ENCODE measurements at places on chromosomes 4 and X.

DNA sequence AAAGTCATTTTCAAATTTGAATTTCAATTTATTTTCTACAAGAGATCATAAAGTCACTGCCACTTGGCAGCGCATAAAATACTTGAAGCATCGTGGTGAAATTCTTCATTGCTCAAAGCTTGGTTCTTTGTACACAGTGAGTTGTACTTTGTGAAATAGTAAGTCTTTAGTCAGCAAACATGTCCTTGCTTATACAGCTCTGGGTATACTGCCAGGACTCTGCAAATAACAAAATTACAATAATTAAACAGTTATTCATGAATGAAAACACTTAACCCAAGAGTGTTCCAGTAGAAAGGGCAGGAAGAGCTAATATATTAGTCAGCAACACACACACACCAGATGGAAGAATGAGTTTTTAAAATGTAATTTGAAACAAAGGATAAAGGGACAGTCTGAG is 1300.9 kb upstream of the DIAPH2 start:
- no peak for DNase-seq

DNA sequence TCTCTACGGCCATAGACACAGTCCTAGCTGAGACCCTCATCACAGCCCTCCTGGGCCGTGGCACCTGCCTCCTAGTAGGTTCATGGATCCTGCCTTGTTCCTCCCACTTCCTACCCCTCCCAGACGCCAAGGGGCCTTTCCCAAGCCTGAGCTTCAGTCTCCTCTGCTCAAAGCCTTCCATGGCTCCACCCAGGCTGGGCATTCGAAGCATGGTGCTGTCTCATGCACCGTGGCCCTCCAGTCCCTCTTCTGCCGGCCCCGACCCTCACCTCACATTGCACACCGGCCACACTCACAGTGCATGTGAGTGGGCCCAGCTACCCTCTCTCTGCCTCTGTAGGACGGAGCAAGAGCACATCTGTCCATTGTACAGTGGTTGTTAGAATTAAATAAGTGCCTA is 21.7 kb upstream of the KIAA0232 start:
- DNase-seq: no peak

GRCh38 chr4:1137850-1138249 is 24.5 kb upstream of the RNF212 start:
- no peak for DNase-seq

GRCh38 chr4:184401397-184402171 is 72.8 kb downstream of the IRF2 start:
- DNase-seq: no peak

DNA sequence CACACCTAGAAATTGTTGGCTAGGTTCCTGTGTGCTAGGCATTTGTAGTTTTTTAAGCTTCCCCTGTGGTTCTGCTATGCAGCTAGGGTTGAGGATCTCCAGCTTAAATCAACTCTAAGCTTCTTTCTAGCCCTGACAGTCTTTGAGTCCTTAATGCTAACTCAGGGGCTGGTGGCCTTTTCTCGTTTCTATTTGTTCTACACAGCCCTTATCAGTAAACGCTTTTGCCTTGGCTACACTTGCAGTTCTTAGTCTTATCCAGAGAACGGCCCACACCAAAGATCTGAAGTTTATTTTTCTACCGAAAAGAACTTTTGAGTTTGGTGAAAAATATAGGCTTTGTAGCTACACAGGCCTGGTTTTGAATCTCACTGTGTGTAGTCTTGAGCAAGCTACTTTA is 212.0 kb downstream of the DHX15 start:
- DNase-seq: no peak

DNA sequence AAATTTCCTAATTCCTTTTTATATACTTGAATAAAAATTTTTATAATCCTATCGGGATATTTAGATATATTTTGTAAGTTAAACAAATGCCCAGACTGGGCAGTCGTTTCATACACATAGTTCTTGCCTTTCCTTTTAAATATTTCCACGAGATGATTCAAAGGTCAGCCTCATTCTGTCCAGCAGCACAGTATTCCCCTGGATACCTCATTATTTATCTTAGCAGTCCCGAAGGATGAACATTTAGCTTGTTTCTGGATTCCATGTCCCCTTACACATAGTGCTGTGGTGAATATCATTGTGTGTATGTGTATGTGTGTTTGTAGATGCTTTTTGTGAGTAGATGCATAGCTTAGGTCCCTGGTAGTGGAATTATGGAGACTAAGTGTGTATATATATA is 38.3 kb downstream of the RAPGEF2 start:
- no peak for DNase-seq

- DNase-seq: no peak
Observed at GRCh38 chr4:143616771-143617170, 83.7 kb downstream of the FREM3 start.

- no peak for DNase-seq
Observed at GRCh38 chr4:91936311-91936710, 367.5 kb upstream of the GRID2 start.

- no peak for DNase-seq
Observed at GRCh38 chrX:149456476-149457245, 48.4 kb downstream of the IDS start.

GRCh38 chrX:14351611-14352303 is 177.6 kb upstream of the GLRA2 start:
- peak; percentile 20 for DNase-seq

- DNase-seq: no peak
Observed at GRCh38 chrX:106912864-106913263, 7.3 kb upstream of the CLDN2 start.

DNA sequence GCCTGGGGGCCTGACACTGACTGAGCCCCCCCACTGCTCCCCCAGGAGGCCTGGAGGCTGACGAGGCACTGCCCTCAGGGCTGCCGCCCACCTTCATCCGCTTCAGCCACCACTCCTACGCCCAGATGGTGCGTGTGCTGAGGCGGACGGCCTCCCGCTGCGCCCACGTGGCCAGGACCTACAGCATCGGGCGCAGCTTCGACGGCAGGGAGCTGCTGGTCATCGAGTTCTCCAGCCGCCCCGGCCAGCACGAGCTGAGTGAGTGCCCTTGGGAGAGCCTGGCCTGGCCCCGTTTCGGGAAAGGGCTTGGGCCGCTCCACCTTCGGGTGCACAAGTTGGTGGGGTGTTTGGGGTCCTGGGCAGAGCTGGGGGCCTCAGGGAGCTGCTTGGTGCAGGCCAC is 11.4 kb downstream of the CPZ start:
- DNase-seq: no peak

DNA sequence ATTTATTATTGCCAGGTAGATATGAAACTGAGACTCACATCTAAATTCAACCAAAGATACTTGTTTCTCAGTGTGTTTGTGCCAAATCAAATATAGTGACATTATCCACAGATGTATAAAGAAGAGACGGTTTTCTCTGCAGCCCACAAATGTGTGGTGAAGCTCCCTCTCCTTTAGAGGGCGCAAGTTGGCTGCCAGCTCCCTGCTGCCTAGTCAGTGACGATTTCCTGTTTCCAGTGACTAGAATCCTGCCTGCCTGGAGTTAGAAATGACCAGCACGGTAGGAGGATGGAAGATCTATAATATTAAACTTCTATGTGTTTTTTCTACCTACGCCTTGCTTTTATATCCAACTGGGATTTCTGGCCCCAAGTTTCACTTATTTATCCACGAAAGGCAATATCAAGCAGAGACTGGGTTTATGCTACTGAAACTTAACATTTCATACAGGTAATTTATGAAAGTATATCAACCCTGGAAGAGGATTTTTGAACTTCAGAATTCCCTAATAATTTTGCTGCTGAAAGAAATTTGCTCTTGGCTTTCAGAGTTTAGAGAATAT is 1793.7 kb upstream of the TENM3 start:
- DNase-seq: peak; percentile 63

DNA sequence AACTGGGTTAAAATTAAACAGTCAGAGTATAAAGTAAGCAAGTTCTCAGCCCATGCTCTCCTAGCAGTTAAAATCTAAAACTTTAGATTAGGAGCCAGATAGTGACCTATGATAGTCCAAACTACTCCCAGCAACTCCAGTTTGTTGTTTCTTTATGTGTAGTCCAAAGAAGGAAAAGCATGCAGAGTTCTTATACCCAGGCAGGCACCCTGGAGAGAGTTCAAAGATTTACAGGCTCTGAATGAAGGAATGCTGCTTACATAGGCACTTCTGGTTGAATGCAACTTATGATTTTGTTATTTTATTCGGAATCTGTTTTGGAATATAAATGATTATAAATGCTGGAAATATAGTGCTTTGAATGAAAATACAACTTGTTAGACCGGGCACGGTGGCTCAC is 67.2 kb downstream of the GPAT3 start:
- DNase-seq: no peak

DNA sequence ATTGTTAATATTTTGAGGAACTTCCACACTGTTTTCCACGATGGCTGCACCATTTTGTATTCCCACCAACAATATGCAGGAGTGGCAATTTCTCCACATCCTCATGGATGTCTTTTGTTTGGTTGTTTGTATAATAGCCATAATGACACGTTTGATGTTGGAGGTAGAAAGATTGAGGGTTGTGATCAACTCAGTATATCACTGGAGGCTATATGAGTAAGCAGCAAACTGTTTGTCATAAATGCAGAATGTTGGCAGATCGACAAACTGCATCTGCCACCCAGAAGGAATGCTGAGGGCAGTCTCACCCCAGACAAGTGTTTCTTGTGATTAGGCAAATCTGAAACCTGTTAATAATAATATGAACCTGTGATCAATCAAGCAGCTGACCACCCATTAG is 243.9 kb upstream of the WDFY3 start:
- no peak for DNase-seq

GRCh38 chr4:24282446-24282845 is 301.9 kb downstream of the DHX15 start:
- DNase-seq: no peak

- DNase-seq: no peak
Observed at GRCh38 chr4:66728280-66728679, 817.0 kb downstream of the CENPC start.

DNA sequence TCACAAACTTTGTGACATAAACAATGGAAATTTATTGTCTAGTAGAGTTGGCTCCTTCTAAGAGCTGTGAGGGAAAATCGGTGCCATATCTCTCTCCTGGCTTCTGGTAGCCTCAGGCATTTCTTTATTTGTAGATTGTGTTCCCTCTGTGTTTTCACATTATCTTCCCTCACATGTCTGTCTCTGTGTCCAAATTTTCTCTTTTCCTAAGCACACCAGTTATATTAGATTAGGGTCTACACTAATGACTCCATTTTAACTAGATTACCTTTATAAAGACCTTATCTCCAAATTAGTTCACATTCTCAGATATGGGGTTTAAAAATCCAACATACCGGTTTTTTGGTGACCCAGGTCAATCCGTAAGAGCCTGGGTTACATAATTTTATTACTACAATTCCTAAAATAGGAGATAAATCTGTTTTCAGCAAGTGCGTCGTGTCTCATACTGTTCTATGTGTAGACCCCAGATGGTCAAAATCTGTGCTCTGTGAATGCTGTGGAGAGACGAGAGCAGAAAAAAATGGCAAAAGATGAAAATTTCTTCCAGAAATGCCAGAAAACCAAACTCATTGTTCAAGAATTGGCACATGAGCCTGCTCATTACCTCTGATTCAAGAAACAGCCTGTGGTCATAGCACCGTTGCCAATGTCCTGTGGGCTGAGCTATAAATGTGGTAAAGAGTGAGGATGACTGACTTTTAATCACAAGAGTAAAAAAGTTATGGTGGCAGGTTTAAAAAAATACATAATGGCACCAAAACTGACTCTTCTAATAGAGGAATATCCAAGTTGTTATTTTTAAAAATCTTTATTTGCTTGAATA is 574.7 kb downstream of the PCDH7 start:
- no peak for DNase-seq

GRCh38 chr4:144754562-144755410 is 108.8 kb downstream of the HHIP start:
- peak; percentile 36 for DNase-seq

GRCh38 chr4:111618908-111619307 is 526.3 kb upstream of the FAM241A start:
- no peak for DNase-seq

DNA sequence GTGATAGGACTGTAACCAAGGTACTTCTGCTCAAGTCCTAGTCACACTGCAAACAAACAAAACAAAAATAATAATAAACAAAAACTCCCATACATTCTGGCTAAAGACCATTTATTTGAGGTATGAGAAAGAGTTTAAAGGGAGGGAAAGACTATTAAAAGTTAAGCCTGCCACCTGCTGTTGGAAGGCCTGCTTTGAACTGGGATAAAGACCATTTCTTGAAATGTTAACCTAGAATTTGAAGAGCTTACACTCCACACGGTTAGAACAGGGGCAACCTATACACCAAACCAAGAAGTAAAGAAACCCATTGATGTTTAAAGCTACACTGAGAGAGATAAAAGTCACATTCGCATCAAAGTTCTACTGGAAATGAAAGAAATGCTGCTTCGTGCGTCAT is 548.7 kb upstream of the DIPK2B start:
- DNase-seq: no peak

- no peak for DNase-seq
Observed at GRCh38 chr4:11735651-11736050, 307.0 kb upstream of the HS3ST1 start.

DNA sequence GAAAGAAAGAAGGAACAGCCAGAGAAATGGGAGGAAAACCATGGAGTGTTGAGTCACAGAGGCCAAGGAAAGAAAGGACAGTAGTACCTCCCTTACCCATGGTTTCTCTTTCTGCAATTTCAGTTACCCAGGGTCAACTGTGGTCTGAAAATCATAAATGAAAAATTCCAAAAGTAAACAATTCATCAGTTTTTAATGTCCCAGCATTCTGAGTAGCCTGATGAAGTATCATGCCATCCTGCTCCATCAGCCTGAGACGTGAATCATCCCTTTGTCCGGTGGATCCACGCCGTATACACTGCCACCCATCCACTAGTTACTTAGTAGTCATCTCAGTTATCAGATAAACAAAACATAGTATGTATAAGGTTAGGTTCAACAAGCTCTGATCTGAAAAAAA is 114.2 kb downstream of the COMMD8 start:
- no peak for DNase-seq

- no peak for DNase-seq
Observed at GRCh38 chr4:188960411-188961093, 821.3 kb downstream of the TRIML1 start.

DNA sequence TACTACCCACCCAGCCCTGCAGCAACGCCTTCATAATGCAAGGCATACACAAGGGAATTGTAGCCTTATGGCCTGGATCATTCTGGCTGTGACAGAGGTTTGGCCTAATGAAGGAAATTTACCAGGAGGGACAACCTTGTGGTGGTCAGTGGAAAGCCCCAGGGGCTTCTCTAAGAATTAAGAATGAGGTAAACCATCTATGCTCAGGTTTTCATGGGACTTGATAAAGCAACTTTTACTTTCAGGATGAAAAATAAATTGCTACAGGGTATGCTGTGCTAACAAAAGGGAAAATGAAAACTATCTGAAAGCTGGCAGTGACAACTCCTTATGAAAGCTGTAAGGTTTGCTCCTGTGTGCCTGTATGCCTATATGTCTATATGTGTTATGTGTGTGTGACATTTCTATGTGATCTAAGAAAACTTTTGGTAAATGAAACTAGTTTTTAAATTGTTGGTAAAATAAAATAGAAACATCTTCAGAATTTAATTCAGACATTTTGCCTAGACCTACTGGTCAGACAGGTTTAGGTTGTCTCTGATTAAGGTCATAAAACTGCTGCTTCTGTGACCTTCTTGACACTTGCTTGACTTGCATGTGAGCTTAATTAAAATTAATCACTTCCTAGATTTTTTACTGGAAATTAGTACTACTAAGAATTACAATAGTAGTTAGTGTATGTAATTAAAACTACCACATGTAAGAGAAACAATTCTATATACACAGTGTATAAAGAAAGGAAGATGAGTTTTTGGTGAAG is 19.9 kb upstream of the TXK start:
- no peak for DNase-seq

Measured in kidney capillary endothelial cell (primary cell).